Stimulated activated CD4-positive, alpha-beta T cell treated with anti-CD3 and anti-CD28 coated beads, TNF-alpha, amount 100 ng/mL, for 1 hour (primary cell): ENCODE measurements at places on chromosomes 1 and 21.

DNA sequence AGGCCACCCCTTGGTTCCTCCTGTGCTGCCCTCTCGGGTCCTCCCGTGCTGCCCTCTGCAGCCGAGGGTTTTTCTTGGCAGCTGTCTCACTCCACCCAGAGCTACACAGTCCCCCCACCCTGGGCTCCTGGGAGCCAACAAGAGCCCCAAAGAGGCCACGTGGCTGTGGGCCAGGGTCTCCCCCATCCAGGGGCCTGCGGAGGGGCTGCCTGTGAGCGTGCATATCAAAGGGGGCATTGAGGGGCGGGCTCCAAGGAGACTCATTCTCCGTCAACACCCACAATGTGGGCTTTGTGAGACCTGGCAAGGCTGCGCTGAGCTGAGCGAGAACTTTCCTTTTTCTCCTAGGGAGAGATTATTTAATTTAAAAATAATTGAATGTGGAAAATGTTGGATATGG is 108.7 kb upstream of the ARHGEF16 start:
- DNase-seq, result no peak

GRCh38 chr1:155174324-155175280 is 953 bp downstream of the TRIM46 start:
- DNase-seq, result no peak

DNA sequence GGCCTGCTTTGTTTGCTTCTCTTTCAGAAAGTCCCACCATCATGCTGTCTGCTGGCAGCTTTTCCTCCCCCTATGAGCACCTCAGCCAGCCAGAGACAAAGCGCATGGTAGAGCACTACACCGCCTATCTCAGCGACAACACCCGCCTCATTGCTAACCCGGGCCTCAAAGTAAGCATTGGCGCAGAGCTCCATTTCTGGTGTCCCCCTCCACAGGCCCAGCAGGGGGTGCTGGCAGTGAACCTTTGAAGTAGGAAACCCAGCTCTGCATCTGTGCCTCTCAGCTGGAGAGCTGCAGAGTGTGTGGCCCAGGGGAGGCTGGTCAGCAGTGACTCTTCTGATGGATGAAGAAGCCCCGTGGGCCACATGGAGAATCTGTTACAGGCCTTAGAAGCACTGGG is 81.2 kb upstream of the RAVER2 start:
- DNase-seq, result no peak

- DNase-seq, result peak; percentile 53
These were observed 21.2 kb downstream of the SLC45A3 start for GRCh38 chr1:205658943-205659581.

- no peak for DNase-seq
These were observed 53.2 kb downstream of the DNAJC6 start for GRCh38 chr1:65362545-65362944.

- DNase-seq, result no peak
These were observed 103.0 kb downstream of the NOS1AP start for GRCh38 chr1:162172311-162173102.

DNA sequence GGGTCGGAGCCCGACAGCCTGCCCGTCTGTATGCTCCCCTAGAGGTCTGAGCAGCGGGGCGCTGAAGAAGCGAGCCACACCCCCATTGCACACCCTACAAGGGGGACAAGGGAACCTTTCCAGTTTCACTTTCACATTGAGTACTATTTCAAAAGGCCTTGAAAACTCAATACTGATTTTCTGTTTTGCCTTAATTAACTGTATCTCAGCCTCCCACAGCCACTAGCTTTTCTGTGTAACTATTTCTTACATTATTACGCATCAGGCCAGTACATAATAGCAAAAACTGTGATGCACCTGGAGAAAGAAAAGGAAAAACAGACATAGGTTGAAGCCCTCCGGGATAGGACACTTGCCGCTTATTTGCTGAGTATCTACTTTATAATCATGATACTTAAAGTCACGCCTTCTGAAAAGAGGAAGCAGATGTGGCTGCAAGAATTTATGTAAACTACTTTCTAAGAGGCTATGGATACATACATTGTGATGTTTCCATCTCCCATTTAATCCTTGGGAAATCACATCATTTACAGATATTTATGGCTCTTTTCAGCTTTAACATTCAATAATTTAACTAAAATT is 1719.5 kb downstream of the MRPL39 start:
- no peak for DNase-seq

GRCh38 chr1:71473331-71473730 is 392.5 kb upstream of the ZRANB2 start:
- DNase-seq, result no peak

GRCh38 chr21:9838738-9839642 is 682.4 kb upstream of the TPTE start:
- no peak for DNase-seq

DNA sequence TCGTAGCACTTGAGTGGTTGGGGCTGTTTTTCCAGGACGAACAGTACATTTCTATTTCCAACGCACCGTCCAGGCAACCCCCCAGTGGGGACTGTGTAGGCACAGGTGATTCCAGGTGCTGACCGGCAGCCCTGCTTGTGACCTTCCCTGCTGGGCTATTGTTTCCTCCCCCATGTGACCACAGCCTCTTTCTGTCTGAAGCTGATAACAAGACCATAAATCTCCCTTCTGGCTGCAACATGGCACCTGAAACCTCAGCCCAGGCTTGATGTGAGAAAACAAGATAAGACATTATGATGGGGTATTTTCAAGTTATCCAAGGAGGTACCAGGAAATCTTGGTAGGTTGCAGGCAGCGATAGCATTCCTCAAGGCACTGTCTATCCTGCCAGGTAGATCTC is 48.2 kb downstream of the HLX start:
- DNase-seq, result no peak

DNA sequence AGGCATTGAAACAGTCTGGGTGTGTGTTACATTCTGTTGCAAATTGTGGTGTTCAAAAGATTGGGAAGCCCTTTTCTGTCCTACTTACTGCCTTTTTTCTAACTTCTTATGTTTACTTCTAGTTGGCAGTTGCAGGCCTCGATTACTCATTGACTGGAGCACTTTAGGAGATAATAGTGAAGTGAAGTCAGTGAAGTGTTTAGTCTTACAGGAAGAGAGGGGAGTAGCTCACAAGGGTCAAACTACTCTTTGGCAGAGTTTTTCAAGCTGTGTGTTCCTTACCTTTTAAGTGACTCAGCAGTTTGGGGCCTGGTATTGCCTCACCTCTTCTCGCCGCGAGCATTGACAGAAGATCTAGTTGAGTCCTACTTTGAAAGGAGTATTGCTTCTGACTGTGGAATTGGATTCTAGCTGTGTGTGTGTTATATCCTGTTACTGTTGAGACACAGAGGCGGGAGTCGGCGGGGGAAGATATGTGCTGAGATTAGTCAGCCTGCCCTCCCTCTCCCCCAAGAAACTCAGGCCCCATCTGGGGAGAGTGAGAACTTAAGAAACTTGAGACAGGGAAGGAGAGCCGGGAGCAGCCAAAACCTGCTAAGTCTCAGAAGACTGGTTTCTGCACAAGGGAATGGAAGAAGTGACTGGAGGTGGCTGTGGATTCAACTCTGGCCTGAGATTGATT is 19.3 kb downstream of the AHCYL1 start:
- peak; percentile 18 for DNase-seq

- no peak for DNase-seq
These were observed 37.6 kb upstream of the DISP3 start for GRCh38 chr1:11441211-11441952.

GRCh38 chr1:183295521-183295920 is 109.5 kb downstream of the LAMC2 start:
- no peak for DNase-seq

DNA sequence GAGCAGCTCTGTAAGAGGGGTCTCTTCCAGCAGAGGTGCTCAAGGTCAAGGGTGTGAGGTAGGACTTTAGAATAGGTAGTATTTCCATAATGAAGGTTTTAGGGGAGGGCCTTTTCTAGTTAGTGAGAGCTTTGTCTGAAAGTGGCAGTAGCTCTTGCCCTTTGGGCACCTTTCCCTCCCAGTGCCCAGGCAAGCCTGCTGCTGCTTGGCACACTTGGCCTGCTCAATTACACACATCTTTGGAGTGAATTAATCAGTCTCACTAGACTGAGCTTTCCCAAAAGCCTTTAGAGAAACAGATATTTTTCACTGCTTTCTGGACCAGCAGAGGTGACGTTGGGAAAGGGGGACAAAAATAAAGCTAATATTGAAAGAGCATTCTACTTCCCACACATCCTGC is 48.0 kb downstream of the MAB21L3 start:
- DNase-seq, result no peak

DNA sequence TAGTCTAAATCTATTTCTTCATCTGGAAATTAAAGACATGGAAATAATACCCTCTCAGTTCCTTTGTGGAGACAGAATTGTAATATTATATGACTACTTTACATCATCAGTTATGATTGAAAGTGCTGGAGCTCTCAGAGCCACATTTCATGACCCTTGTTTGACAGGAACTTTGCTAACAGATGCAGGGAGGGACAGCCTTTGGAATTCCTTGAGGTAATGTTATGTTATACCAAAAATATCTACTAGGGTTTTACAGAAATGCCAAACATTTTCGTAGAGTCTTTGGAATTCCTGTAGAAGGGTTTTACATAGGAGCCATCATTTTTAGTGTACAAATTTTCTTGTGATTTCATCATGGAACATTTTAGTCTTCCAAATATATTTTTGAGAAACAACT is 57.4 kb upstream of the ADAMTS5 start:
- no peak for DNase-seq

GRCh38 chr1:20068722-20069121 is 1.3 kb upstream of the PLA2G5 start:
- no peak for DNase-seq

DNA sequence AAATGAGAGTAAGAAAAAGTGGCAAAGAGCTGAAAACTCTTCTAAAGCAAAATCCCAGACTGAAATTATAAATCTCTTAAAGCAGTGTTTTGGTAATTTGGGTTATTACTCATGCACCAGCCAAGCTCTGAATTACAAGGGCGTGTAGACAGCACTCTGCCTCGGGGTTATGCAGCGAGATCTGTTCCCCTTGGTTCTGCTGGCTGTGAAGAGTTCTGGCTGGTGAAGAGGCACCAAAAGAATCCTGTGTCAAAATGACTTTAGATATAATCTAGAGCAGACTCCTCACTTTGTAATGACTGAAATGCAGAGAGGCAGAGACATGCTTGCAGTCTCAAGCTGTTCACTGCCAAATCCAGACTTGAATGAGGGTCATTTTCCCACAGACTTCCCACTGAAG is 461.8 kb upstream of the CXADR start:
- DNase-seq, result no peak

- no peak for DNase-seq
These were observed 33.8 kb upstream of the FCRL3 start for GRCh38 chr1:157734321-157734720.

DNA sequence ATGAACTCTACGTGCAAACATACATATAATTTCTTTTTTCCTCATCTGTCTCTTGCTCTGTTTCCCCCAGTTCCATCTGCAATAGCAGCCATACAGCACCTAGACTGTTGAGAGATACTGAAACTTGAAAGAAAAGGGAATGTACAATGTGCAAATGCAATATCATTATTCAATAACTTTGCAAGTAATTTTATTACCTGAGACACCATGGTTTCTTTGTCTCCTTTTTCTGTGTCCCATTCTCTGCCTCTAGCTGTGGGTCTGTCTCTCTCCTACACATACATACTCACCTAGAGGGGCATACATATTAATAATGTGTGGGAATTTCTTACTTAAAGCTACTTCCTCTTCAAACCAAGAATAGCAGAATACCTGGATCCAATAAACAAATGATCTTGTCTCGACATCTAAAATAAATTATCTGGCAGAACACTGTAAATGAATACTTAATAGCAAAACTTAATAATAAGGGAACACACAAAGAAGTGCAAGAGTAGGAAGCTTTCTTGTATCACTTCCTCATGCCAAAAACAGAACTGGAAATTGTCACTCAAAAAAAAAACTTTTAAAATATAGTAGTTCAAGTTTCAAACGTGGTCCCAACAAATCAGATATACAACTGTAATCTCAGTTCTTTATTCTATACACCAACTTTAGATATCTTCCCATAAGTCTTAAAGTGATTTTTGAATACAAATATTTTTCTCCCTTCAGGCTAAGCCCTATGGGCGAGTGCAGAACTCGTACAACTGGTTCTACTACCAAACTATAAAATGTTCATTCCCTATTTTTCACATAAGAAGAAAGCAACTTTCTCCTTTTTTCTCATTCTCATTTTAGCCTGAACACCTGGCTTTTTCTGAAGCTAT is 194.6 kb downstream of the NRIP1 start:
- DNase-seq, result no peak

DNA sequence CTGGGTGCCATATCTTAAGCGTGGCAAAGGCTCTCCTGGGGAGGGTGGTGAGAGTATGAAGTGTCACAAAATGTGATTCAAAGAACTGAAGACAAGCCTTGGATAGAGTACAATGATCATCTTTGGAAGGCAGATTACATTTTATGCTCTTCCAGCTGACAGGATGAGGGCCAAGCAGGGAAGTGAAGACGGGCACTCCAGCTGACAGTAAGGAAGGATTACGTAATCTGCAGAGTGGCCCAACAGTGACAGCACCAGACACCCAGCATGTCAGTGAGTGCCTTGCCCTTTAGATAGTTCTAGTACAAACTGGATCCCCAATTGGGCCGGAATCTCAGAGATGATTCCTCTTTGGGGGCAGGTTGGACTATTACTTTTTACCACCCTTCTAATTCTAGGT is 52.7 kb downstream of the UBE2T start:
- DNase-seq, result no peak

- no peak for DNase-seq
These were observed 19.1 kb downstream of the ZC3H12A start for GRCh38 chr1:37493336-37494098.

DNA sequence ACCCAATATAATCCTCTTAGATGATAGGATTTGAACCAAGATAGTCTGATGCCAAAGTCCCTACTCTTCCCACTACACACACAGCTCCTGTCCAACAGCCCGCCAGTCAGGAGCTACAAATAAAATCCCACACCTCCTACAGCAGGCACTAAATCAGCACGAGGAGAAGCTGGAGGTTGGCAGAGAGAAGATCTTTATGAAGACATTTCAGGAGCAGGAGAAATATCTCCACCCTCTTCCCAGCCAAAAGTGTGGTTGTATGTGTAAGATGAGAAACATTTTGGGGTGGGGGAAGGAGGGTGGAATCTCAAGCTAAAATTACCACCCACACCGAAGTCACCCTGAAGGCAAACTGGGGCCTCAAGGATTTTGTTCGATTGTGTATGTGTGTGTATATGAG is 54.5 kb downstream of the PLXNA2 start:
- DNase-seq, result no peak

DNA sequence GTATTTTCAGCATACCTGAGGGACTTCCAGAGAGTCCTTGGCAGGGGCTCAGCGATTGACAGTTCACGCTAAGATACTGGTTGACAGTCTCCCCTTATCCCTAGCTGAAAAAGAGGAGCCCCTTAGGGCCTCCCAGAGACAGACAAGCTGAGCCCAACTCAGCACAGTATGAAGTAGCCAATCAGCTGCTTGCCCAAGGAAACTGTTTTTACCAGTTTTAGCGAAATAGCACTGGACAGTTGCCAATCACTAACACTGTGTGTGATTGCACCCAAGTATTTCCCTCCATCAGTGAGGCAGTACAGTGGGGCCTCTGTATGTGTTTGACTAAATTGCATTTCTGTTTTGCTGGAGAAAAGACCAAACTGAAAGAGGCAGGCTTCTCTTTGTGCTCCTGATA is 27.0 kb downstream of the KHDRBS1 start:
- DNase-seq, result no peak
